ENCODE measurements at places on chromosomes 4 and X. TPM values are rescaled to one million over a fixed set of nuclear protein-coding genes. Genes with fewer than 3 reads are reported as not detected.

VCX3B gene
- not detected for total RNA-seq

MID2 gene
- 33.2 TPM for total RNA-seq

CRLF2 gene
- not detected for total RNA-seq

DOK7 gene
- total RNA-seq = not detected

LDB2 gene
- total RNA-seq = 24.2 TPM

PLXNB3 gene
- 3.5 TPM for total RNA-seq

ZAR1 gene
- total RNA-seq = not detected

ABLIM2 gene
- total RNA-seq = under 0.01 TPM

C4orf36 gene
- total RNA-seq = 1.3 TPM
